ENCODE measurements at places on chromosomes 1 and 21.

- DNase-seq, result no peak
Observed at GRCh38 chr1:90043586-90043985, 48.7 kb downstream of the ZNF326 start.

GRCh38 chr1:54220004-54220811 is 20.2 kb downstream of the MRPL37 start:
- DNase-seq, result no peak

DNA sequence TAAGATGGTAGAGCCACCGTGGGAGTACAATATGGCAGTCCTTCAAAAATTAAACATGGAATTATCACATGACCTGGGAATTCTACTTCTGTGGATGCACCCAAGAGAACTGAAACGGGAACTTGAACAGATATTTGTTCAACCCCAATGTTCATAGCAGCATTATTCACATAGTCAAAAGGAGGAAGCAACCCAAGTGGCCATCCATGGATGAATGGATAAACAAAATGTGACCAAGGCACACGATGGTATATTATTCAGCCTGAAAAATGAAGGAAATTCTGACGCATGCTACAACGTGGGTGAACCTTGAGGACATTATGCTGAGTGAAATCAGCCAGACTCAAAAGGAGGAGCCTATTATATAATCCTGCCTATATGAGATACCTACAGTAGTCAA is 22.8 kb upstream of the LAPTM5 start:
- no peak for DNase-seq

DNA sequence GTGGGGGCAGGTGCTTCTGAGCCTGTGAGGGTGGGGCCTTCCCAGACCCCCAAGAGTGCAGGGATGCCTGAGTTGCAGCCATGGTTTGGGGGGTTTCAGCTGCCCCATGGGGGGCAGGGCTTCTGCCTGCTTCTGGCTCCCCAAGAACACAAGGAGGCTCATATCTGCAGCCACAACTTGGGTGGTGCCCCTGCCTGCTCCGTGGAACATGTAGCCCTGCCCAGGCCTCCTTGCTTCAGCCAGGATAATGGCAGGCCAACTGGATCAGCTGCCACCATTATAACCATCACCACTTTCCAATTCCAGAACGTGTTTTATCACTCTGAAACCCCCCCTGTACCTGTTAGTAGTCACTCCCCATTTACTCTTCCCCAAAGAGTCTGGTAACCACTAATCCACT is 14.0 kb downstream of the ZBTB40 start:
- no peak for DNase-seq

GRCh38 chr21:28345934-28346333 is 646.7 kb downstream of the LTN1 start:
- DNase-seq, result no peak

- no peak for DNase-seq
Observed at GRCh38 chr1:172135978-172136610, 284.4 kb upstream of the C1orf105 start.

- no peak for DNase-seq
Observed at GRCh38 chr1:10212476-10212875, 2.1 kb downstream of the KIF1B start.

DNA sequence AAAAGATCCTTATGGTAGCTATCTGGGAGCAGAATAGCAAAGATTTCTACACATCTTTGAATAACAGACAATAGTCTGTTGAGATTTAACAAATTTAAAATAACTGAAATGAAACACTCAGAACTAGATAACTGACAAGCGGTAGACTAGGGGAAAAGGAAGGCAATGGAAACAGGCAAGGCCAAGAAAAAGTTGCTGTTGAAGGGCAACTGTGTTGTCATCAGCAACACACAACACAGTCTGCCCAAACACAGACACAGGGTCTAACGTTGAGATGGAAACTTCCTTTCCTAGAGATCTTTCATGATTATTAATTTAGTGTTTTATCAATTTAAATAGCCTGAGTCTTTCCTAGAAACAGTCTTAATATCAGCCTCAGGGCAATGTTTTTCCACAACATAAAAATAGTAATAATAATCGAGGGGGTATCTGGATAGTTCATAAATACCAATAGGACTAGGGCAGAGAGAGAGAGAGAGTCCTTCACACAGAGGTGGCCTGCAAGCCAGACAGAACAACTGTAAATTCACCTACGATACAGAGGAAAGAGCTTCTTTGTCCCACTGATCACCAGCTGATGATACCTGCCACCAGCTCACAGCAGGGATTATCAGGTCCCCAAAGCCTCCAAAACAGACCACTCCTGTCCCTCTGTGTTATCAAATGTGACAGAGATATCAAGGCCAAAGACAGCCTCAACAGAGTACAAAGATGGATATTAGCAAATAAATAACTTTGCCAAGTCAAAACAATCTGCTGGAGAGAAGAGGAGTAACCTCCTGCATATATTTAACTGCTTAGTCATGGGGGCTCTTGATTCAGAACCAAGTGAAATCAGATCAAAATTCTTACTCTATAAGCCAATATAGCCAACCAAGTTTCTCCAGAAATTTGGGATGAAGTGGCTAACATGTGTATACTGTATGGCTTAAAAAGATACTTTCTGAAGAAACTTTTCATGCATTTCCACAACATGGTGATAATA is 245.3 kb downstream of the SLC45A1 start:
- DNase-seq, result no peak

GRCh38 chr1:196063294-196063693 is 544.9 kb downstream of the KCNT2 start:
- DNase-seq, result no peak

DNA sequence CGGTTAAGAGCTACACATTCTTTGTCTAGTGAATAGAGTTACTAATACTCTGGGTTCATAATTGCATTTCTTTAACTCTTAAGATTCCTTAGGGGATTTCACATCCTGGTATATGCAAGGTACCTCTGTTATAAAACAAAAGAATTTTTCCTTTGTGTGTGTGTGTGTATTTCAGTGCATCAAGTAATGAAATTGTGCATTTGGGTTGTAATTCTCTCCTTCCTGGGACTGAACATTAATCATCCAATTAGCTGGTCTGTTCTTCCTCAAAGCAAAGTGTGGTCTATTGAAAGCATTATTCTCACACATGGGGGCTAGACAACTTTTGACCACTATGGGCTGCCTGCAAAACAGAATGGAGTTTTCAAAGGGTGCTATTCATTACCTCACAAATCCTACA is 74.0 kb downstream of the ZC3H11B start:
- no peak for DNase-seq

GRCh38 chr1:94276988-94277434 is 39.6 kb upstream of the ARHGAP29 start:
- no peak for DNase-seq

DNA sequence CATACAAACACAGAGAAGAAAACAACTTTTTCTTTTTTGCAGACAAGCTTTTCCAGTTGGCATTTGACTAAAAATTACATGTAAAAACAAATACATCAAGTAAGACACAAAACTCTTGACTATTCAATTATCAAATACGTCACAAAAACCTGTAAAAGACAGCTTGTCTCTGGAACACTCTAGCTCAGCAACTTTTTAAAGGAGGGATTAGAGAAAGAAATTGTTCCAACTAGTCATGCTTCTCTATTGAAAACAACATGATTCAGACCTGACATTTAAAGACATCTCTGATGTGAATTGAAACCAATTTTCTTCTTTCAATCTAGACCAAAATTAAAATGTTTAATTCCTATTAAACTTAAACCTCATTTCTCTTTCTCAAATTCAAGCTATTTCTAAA is 30.3 kb downstream of the SMYD3 start:
- peak; percentile 32 for DNase-seq

DNA sequence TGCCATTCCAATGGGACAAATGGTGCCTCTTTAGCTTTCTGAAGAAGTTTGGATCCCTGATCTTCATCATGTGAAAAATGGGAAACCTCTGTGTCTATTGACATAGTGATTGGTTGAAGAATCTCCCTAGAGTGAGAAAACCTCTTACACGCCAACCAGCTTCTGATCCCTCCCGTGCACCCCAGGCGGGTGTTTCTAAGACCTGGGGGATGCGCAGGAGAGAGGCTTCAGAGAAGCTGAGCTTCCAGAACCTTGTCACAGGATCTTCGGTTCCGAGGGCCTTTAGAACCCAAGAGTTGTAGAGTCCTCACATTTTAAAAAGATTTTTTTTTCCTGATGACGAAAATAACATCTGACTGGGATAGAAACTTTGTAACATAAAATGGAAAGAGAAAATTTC is 11.3 kb downstream of the PODN start:
- DNase-seq, result no peak

Measured in activated CD4-positive, alpha-beta T cell treated with anti-CD3 and anti-CD28 coated beads, Interleukin-10, Interleukin-2, amounts not matched to agents 100 ng/mL and 50 ng/mL, durations not matched to agents 16 hours and 8 hours (primary cell).